ENCODE measurements at places on chromosomes 16 and 17.

- H3K27me3 ChIP-seq, result no peaks in the 10 kb centered on the region
- H3K27ac ChIP-seq, result no peak overlapping the region
- H3K36me3 ChIP-seq, result no peaks in the 10 kb centered on the region
- H3K4me1 ChIP-seq, result peaks cover 13% of the 10 kb centered on the region
Measured at GRCh38 chr17:14366199-14366598, 65.3 kb downstream of the HS3ST3B1 start.

- no peaks in the 10 kb centered on the region for H3K36me3 ChIP-seq
- no peak overlapping the region for H3K4me3 ChIP-seq
- H3K27ac ChIP-seq, result no peak overlapping the region
Measured at GRCh38 chr16:35255186-35255803, 1795.9 kb downstream of the TP53TG3F start.

DNA sequence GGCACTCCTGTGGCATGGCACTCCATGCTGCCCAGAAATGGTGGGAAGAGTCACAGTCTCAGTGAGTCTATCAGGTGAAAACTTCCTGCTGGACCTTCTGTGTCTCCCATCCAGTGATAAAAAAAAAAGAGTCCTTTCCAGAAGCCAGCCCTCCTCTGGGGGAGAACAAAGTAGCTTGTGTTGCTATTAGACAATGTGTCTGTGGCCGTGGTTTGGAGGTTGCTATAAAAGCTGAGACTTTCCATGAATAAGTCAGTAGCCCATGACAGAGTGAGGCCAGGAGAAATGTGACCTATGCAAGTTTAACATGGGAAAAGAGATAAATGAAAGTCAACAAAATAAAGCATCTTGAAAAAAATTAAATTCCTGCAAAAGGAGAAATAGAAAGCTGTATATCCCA, 250.7 kb upstream of the MON1B start:
- no peak overlapping the region for H3K4me3 ChIP-seq
- no peak for DNase-seq
- no peaks in the 10 kb centered on the region for H3K36me3 ChIP-seq
- H3K27ac ChIP-seq, result no peak overlapping the region
- no peaks in the 10 kb centered on the region for H3K27me3 ChIP-seq

- H3K4me3 ChIP-seq, result no peak overlapping the region
- H3K27me3 ChIP-seq, result no peaks in the 10 kb centered on the region
- H3K4me1 ChIP-seq, result no peaks in the 10 kb centered on the region
- no peaks in the 10 kb centered on the region for H3K36me3 ChIP-seq
- no peak overlapping the region for H3K27ac ChIP-seq
Measured at GRCh38 chr16:16850274-16850673, 471.3 kb downstream of the NPIPA7 start.

DNA sequence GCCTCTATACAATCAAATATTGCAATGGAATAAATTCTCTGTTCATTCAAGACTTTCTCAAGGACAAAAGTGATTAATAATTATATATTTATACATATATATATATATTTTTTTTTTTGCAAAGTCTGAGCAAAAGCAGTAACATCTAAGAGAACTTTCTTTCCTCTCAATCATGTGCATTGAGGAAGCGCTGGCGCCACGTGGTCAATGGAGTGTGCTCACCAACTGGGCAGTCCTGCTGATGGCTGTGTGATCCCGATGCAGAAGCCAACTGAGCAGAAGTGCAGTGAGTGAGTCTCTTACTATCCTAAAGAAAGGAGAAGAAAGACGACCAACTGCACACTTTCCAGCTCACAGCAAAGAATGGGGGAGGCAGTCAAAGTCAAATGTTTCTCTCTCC, 37.2 kb upstream of the ULK2 start:
- no peaks in the 10 kb centered on the region for H3K36me3 ChIP-seq
- no peaks in the 10 kb centered on the region for H3K27me3 ChIP-seq
- no peak for DNase-seq
- no peaks in the 10 kb centered on the region for H3K4me1 ChIP-seq

- no peak for DNase-seq
- H3K27ac ChIP-seq, result no peak overlapping the region
Measured at GRCh38 chr16:3317315-3317999, 12.2 kb downstream of the ZNF75A start.

DNA sequence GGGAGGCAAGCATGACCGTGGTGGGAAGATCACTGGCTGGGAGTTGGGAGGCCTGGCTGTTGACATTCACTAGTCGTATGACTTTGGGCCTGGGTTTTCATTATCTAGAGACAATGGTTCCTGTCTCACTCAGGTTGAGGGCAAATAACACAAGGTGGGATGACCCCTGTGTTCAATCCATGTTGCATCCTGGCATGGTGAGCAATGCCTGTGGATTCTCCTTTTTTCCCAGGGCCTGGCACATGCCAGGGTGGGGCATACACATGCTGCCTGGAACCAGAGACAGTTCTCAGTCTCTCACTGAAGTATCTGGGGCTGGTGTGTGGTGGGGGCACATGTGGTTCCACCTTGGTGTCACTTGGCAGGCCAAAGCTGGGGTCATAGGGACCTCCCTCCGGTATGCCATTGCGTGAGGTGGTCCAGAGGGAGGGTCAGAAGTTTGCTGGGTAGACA, 5.4 kb downstream of the THRA start:
- H3K27me3 ChIP-seq, result peaks cover 10% of the 10 kb centered on the region
- no peaks in the 10 kb centered on the region for H3K36me3 ChIP-seq
- H3K4me3 ChIP-seq, result no peak overlapping the region
- DNase-seq, result no peak
- H3K4me1 ChIP-seq, result peaks cover 23% of the 10 kb centered on the region

GRCh38 chr16:78932355-78932943, 668.1 kb downstream of the MAF start:
- peaks cover 3% of the 10 kb centered on the region for H3K27me3 ChIP-seq
- peaks cover 12% of the 10 kb centered on the region for H3K4me1 ChIP-seq
- no peak overlapping the region for H3K4me3 ChIP-seq
- H3K27ac ChIP-seq, result no peak overlapping the region
- DNase-seq, result no peak

GRCh38 chr17:76414334-76415295, 30.2 kb downstream of the SPHK1 start:
- DNase-seq, result peak; percentile 89
- H3K27me3 ChIP-seq, result peaks cover 5% of the 10 kb centered on the region
- no peaks in the 10 kb centered on the region for H3K36me3 ChIP-seq
- peak overlapping the region; percentile 90 for H3K27ac ChIP-seq

GRCh38 chr17:75504347-75505151, 10.8 kb downstream of the CASKIN2 start:
- H3K27ac ChIP-seq, result no peak overlapping the region
- H3K4me3 ChIP-seq, result no peak overlapping the region
- H3K36me3 ChIP-seq, result no peaks in the 10 kb centered on the region
- H3K4me1 ChIP-seq, result no peaks in the 10 kb centered on the region
- H3K27me3 ChIP-seq, result no peaks in the 10 kb centered on the region
- DNase-seq, result peak; percentile 54

DNA sequence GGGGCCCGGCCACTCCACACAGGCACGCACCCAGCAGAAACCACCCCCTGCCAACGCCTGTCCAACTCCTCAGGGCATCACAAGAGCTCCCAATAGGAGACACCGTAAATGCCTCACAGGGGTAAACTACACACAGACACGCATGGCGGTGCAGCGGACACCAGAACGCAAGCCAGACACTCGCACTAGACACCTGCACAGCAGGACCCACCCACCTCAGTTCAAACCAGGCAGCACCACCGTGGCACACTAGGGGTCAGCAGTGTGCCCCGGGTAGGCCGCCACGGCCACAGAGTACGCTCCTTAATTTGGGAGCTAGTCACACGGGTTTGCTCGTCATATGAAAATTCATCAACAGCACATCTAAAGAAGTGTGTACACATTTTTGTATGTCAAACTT, 3.4 kb downstream of the SLC38A10 start:
- DNase-seq, result peak; percentile 78
- H3K36me3 ChIP-seq, result no peaks in the 10 kb centered on the region
- H3K4me3 ChIP-seq, result peak overlapping the region; percentile 49
- peaks cover 15% of the 10 kb centered on the region for H3K27me3 ChIP-seq

DNA sequence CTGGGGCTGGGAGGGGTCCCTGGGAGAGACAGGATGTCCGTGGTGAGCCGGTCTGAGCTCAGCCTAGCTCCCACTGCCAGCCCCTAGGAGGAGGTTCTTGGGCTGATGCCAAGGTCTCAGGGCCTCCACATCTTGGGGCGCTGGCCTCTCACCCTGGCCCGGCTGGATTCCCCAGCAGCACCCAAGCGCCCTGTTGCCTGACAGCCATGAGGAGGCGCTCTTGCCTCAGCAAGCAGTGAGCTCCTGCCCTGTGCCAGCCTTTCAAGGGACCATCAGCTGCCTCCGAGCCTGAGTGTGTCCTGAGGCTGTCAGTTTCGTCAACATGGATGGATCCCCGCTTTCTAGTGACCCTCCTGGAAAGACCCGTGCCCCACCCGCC, 234.9 kb upstream of the CIBAR2 start:
- H3K36me3 ChIP-seq, result no peaks in the 10 kb centered on the region
- H3K4me3 ChIP-seq, result no peak overlapping the region
- peaks cover 33% of the 10 kb centered on the region for H3K4me1 ChIP-seq
- no peak for DNase-seq
- no peak overlapping the region for H3K27ac ChIP-seq
- H3K27me3 ChIP-seq, result peaks cover 14% of the 10 kb centered on the region

All from glutamatergic neuron (in vitro differentiated cells).